ENCODE measurements at places on chromosomes 16 and 17.

DNA sequence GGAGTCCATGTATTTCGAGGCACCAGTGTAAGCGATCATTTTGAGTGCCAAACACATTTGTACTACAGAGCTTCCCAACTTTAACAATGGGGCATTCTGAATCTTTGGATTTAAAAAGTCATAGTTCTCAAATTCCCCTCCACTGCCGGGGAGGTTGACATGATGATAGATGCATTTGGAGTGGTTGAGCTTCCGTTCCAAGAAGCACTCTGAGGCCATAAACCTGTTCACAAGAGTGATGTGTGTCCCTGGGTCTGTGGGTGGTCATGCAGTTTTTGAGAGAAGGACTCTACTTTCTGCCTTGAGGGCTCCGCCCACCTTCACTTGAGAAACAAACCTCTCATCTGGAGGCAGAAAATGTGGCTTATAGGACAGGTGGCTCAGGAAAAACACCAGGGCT, 43.7 kb downstream of the IRX5 start:
- DNase-seq: no peak

GRCh38 chr17:17958982-17959381, 13.2 kb downstream of the TOM1L2 start:
- DNase-seq: no peak

GRCh38 chr17:21218101-21218500, 4.1 kb upstream of the TMEM11 start:
- peak; percentile 3 for DNase-seq

DNA sequence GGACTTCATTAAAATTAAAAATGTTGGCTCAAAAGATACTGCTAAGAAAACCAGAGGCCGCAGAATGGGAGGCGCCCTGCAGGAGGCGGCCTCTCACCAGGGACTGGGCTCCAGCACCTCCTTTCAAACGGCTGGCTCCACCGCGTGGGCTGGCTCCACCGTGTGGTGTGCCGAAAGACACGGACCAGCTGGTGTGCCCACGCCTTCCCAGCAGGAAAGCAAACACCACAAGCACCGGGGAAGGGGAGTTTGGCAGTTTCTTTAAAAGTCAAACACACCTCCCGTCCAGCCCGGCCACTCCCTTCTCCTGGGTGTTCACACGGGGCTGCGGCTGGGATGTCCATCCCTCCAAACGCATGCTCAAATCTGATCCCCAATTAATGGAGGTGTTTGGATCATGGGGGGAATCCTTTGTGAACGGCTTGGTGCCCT, 13.9 kb downstream of the HAGH start:
- DNase-seq: peak; percentile 18

GRCh38 chr16:68786685-68787418, 49.8 kb downstream of the CDH1 start:
- DNase-seq: peak; percentile 34

- DNase-seq: peak; percentile 45
Observed at GRCh38 chr17:3474212-3474611, 1.6 kb upstream of the ASPA start.

GRCh38 chr16:10880594-10881452, 3.8 kb downstream of the CIITA start:
- DNase-seq: no peak

- DNase-seq: no peak
Observed at GRCh38 chr16:8372141-8372540, 218.2 kb downstream of the TMEM114 start.

GRCh38 chr17:50117202-50118051, 12.5 kb downstream of the SAMD14 start:
- DNase-seq: no peak

- no peak for DNase-seq
Observed at GRCh38 chr17:82433560-82434215, 15.3 kb upstream of the OGFOD3 start.

GRCh38 chr17:72185564-72185963, 64.7 kb downstream of the SOX9 start:
- no peak for DNase-seq

- DNase-seq: no peak
Observed at GRCh38 chr17:73151916-73152632, 12.7 kb upstream of the SSTR2 start.

DNA sequence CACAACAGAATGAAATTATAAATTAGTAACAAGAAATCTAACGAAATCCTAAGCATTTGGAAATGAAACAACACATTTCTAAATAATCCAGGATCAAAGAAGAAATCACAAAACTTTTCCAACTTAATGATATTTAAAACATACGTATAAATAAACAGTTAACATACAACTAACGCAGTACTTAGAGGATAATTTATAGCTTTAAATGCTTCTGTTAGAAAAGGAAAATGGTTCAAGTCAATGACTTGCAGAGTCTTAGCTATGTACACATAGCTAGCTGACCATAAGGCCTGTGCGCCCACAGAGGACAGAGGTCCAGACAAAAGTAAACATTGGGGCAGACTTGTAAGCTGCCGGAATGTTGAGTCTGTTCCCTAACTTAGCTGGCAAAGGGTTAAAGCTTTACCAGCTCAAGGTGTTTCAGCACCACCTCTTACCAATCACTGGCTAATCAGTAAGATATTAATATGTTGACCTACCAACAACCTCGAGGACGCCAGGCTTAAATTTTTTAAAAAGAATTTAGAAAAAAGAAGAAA, 84.6 kb downstream of the PARN start:
- no peak for DNase-seq

- DNase-seq: no peak
Observed at GRCh38 chr16:81615833-81616232, 163.3 kb upstream of the PLCG2 start.

DNA sequence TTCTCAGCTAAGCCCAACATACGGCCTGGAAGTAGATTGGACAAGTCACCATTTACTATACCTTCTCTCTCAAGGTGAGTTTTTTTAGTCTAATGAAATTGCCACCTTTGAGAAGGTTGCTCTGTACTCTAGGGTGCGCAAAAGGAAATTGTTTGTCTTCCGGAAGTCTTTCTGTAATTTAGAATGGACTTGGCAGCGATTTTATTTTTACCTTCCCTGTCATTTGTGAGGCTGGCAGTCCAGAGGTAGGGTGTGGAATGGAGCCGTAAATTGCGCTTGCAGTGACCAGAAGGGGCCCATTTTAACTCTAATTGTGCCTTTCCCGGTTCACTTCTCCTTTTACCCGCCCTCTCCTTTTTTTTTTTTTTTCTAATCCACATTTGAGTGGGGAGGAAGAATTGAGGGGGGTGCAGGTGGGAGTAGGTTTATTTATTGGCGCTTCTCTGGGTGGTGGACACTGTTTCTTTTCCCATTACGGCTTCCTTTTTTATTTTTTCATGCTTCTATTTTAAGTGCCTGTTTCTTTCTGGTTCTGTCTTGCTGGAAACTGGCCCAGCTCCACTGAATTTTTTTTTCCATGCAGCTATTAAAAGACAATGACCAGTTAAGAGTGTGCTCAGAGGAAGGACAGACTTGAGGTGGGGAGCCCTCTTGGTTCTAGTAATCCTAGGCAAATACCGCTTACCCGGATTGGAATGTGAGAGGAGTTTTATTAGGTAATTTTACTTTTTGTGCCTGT, 89.7 kb upstream of the CLEC18A start:
- DNase-seq: no peak

GRCh38 chr17:57762452-57763395, 17.6 kb upstream of the CCDC182 start:
- peak; percentile 84 for DNase-seq

GRCh38 chr17:81347437-81347836, 47.8 kb upstream of the BAHCC1 start:
- DNase-seq: no peak

DNA sequence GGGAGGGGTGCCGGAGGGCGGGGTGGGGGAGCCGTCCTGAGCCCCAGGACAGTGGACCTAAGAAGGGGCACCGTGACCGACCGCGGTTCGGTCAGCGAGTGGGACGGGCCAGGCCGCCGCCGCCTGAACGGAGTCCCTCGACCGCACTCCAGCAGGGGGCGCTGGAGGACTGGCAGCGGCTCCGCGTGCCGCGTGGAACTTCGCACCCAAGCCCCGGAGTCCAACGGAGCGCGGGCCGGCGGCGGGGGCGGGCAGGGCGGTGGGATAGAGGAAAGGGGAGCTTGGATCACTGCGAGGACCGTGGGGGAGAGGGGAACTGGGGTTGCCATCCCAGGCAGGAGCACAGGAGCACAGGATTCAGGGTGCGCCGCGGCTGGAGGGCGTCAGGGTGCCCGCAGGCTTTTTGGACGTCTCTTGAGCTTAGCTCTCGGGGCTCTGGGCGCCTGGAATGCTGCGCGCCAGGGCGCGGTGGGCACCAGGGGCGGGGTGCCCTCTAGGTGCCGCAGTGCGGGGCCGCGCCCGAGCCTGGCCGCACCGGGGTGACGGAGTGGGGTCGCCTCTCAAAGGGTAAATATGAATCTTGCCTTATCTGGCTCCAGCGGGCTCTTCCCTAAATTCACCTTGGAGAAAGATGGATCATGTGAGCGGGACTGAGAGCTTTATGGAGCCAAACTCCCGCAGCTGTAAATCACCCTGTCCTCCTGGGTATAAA, 379 bp upstream of the OTOP2 start:
- DNase-seq: peak; percentile 36

DNA sequence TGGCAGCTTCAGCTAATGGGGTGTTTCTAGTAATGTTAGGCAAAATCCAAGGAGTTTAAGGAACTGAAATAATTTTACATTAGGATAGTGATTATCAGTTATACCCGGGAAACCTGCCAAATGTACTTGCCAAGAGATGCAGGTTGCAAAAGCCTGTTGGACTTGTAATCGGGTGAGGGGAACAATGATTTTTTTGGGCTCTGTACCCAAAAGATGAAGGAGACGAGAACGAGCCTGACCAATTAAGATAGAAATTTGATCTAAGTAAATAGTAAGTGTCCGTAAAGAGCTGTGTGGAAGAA, 56.3 kb upstream of the ARL4D start:
- no peak for DNase-seq

DNA sequence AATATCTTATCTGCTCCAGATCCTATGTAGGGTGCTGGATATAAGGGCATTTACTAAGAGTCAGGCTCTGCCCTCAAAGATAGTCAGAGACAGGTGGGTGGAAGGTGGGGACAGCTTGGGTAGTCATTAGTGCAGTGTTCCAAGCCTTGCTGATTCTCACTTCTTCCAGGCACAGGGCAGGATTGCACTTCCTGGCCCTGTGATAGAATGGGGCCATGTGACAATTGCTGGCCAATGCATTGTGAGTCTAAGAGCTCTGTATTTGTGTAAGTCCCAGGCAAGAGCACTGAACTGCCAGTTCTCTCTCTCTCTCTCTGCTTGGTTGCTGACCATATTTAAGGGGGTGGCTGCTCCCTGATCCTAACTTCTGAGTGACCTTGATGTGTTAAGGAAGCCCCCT, 112.1 kb downstream of the C16orf78 start:
- no peak for DNase-seq

DNA sequence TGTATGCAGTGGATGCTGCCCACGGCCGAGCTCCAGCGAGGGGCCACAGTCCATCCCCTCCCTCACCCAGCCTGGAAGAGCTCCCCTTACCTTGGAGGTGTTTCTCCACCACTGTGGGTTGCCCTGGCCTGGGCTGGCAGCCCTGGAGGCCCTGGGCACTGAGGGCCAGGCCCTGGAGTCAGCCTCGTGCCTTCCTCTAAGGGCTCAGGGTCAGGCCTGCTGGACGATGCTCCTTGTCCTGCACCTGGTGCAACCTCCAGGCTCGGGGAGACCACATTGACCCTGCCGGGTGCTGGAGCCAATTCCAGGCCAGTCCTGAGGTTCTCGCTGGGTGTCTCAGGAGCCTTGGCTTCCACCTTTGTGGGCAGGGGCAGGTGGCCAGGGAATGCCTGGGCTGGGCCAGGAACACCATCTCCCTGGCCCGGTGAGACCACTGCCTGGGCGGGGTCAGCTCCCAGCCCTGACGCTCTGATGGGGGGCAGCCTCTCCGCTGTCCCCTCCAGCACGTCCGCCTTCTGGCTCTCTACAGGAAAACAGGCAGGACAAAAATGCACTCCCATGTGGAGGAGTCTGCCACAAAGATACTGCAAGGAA, 10.4 kb downstream of the MYLK3 start:
- DNase-seq: no peak

GRCh38 chr17:81057079-81057730, 22.3 kb downstream of the BAIAP2 start:
- DNase-seq: no peak

- DNase-seq: no peak
Observed at GRCh38 chr17:44941712-44942331, 5.8 kb downstream of the KIF18B start.

DNA sequence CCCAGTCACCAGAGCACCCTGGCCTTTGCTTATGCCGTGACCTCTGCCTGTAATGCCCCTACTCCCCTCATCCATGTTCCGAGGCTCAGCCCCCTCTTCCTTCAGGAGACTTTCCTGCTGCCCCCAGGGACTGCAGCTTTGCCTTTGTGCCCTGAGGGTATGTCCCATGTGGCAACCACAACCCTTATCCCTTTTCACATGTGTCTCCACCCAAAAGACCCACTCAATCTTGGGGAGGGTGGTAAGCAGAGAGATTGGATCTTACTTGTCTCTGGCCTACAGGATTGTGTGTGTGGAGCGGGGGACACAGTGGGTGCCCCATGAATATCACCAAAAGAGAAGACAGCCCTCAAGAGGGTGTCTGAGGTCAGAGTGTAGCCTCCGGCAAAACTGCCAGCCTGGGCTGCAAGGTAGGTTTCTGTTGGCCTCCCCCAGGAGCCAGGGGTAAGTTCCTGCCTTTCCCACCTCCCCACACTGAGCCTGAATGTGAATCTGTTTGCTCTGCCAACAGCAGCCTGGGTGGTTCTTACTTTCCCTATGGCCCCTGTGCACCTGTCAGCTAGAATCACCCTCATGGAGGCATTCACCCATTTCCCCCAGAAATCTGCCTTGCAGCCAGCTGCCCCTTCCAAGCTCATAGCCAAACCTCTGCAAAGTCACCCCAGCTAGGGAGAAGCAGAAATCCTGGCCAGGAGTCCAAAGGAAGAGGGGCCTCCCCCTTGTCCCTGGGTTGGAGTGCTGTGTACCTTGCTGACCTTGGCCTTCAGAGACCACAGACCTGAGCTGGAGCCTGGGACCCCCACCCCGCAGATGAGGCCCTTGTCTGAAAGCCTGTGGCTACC, 11.5 kb upstream of the C17orf113 start:
- peak; percentile 40 for DNase-seq

DNA sequence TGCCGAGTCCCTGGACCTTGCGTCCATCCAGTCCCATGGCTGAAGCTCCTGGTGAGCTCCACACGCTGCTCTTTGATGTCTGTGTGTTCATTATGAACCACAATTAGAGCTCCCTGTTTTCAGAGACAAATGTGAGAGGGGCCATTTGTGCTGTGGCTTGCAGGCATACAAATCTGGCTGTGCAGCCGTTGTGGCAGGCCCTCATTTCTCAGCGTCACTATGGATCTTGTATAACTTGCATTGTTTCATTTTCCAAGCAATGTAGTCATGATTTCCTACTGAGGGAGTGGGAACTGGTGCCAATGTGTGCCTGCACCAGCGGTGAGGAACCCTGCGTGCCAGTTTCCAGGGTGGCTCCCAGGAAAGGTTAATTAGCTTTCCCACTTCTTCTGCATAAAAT, 542.6 kb downstream of the TMEM114 start:
- DNase-seq: no peak
